Gastrocnemius medialis (tissue), 4 donors: ENCODE measurements at places on chromosomes 3 and 15.

DNA sequence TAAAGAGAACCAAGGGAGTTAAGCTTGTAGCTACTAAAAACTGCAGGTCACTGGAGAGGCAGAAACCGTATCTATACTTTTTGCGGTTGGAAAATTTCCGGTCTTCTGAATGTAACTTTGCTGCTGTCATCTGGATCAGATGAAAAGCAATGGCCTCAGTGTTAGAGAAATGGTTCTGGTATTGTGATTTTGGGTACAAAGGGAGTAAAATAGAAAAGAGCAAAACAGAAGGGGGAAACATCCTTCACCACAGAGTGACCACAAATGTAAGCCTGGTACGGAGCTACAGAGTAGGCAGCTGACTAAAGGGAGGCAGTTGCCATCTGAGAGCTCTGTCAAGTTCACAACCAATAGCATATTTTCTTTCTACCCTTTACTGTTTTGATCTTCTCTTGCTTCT, 5.6 kb downstream of the CD96 start:
- no peak for DNase-seq

DNA sequence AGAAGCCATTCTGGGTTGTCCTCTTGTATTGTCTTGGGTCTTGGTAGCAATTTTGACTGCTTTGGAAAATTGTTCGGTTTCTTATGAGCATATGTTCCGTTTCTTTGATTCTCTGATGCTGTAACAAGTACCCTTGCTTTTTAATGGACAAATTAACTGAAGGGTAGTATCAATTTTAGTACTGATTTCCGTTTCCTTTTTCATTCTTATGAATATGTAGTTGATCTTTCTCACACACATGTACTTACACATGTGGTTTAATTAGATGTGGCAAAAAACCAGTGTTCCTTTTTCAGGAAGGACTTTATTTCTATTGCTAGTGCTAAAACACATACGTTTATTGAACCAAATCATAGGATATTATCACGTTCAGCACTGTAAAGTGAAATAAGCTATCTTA, 119.1 kb downstream of the TCF12 start:
- no peak for DNase-seq

DNA sequence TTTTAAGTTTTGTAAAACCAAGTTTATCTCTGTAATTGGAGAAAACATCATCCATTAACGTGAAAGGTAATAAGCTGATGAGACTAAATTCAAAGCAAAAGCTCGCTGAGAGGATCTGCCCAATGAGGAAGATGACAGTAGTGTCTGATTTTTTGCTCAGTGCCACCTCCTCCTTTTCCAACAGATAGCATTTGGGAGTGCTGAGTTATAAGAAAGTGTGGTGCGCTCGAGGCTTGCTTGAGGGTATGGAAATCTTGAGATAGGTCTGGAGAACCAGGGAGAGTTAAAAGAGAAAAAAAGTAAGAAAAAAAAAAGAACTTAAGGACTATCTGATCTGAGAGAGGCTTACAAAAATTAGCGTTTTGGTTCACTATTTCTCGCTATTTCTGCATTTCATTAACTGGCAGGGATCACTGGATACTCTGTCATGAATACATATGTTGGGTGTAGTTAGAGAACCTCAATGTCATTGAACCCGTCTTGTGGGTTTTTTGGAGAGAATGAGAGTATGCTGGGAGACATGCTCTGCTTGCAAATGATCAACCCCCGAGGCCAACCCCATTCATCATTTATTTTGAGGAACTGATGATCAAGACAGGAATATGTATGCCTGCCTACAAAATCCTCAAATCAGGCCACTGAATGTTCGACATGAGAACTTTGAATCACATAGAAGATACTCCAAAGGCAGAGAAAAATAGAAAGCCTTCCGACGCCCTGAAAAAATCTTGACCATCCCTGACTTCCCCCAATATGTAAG, 973 bp upstream of the USP13 start:
- no peak for DNase-seq

DNA sequence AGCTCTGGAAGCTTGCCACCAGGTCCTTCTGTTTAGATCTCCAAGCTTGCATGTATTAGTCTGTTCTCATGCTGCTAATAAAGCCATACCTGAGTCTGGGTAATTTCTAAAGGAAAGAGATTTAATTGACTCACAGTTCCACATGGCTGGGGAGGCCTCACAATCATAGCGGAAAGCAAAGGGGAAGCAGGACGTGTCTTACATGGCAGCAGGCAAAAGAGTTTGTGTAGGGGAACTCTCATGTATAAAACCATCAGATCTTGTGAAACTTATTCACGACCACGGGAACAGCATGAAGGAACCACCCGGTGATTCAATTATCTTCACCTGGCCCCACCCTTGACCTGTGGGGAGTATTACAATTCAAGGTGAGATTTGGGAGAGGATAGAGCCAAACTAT, 147.0 kb upstream of the PROK2 start:
- DNase-seq, result no peak

DNA sequence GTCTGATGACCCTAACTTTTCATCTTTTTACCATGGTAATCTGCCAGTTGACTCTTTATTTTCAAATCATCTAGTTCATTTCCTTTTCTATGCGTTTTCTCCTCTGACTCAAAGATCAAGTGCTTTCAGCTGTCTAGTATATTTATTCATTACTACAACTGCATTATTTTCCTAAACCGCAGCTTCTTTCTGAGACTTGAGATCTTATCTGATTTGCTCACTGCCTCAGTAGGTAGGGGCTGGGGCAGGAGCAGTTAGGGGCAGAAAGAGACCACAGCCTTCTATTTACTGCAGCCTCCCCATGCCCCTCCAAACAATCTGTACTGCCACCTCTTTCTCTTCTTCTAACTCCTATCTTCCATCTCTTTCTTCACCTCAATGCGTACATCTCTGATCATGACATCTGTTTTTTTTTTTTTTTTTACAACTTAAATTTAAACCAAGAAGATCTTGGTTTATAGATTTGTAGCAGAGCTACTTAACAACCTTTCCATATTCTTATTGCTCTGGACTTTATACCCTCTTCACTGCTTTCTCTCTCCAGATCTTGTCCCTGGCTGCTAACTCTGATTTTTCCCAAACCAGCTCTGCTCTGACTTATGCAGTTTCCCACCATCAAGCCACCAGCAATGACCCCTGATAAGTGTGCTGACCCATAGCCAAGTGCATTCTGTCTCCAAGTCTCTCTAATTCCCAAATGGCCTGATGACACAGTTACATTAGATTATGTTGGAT, 52.2 kb downstream of the MOBP start:
- DNase-seq, result no peak
